ENCODE measurements at places on chromosomes 5 and 9.
A peak's percentile ranks its signal among the peaks of the same experiment; 100 is the strongest.

DNA sequence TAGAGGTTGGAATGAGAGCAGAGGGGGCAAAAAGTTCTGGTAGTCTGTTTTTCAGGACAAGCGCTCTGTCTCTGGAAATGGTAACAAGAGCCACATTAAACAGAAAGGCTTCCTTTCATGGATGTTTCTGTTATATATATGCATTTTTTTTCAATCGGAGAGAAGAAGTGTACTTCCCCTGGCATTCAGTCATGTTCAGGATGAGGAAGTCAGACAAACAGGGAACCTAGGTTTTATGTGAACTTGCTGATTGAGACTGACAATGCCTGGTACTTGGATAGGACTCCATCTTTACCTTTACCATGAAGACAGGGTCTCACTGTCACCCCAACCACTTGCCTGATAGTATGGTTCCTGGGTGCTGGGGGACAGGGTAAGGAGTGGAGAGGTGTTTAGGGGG, 30.1 kb upstream of the ZBED3 start:
- peak; percentile 6 for DNase-seq

- DNase-seq, result no peak
Observed at GRCh38 chr9:108727580-108728111, 128.1 kb downstream of the ACTL7B start.

DNA sequence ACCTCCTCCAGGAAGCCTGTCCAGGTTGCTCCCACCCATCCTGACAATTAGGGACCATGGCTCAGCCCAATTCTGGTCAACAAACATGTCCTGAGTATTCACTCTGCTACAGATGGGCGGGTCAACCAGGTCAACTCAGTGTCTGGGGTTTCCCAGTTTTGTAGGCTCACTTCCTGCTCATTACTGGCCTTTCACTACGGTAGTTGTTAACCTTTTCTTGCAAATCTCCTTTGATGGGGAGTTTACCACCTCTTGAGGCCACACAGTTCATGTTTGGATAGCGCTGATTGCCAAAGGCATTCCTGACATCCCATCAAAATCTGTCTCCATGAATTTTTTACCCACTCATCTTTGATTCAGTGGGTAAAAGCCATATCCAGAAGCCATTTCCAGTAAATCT, 13.8 kb downstream of the TMEM8B start:
- no peak for DNase-seq

- peak; percentile 68 for DNase-seq
Observed at GRCh38 chr5:57166276-57166675, 7.6 kb upstream of the GPBP1 start.

GRCh38 chr5:132298298-132299212, 4.4 kb downstream of the SLC22A4 start:
- peak; percentile 50 for DNase-seq

GRCh38 chr9:129242971-129243561, 65.0 kb upstream of the IER5L start:
- DNase-seq, result no peak

- no peak for DNase-seq
Observed at GRCh38 chr5:34001241-34001841, 6.5 kb downstream of the AMACR start.

- DNase-seq, result no peak
Observed at GRCh38 chr5:64800926-64801325, 32.2 kb downstream of the CWC27 start.

DNA sequence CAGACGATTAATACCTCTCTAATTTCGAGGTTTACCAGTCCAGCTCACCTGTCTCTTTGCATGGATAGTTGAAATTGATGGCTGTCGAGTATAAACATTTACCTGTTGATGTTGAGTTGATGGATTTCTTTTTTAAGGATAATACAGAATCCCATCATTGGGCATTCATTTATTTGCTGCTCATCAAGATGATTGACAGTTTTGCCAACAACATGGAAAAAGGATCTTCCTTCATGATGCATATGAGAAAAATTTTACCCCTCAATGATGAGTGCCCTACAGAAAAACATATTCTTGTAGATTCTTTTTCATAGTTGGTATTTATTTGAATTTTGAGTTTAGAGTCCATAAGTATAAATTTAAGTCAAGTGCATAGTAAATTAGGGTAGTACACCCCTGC, 59.2 kb downstream of the ZCCHC7 start:
- DNase-seq, result no peak

- DNase-seq, result no peak
Observed at GRCh38 chr9:19386502-19387044, 6.5 kb upstream of the RPS6 start.

DNA sequence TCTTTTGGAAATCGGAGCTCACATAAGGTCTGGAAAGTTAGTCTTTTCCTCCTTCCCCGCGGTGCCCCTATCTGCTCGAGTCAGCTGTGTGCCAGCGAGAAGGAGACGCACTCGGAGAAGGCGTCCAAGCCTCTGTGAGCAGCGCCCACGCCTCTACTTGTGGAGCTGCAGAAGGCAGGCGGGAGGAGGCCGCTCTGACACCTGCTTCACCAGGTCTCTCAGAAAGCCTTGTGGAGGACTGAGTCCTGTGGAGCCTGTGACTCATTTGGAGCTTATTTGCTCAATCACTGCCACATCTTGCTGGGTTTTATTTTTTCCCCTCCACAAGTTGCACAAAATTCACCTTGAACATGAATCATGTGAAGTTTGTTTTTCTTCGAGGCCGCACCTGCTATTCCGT, 117.5 kb downstream of the IRX2 start:
- DNase-seq, result no peak

- no peak for DNase-seq
Observed at GRCh38 chr9:79382044-79382443, 189.7 kb upstream of the TLE4 start.

DNA sequence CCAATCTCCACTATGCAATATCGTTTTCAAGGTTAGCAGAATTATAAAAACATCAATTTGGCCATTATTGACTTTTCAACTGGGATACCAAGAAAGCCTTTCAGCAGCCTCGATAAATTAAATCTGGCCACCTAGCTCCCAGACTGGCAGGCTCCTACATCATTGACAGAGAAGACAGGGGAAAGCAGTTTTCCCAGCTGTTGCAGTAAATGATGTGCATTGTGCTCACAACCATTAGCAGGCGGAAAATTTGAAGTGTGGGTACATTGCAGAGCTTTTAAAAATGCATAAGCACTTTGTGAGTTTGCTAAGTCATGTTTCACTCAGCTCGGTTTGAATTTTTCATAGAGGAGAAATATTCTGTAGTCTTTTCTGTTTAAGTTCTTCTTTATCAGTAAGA, 297.9 kb downstream of the KCTD16 start:
- DNase-seq, result no peak

- peak; percentile 21 for DNase-seq
Observed at GRCh38 chr9:38020151-38021076, 48.6 kb downstream of the SHB start.

DNA sequence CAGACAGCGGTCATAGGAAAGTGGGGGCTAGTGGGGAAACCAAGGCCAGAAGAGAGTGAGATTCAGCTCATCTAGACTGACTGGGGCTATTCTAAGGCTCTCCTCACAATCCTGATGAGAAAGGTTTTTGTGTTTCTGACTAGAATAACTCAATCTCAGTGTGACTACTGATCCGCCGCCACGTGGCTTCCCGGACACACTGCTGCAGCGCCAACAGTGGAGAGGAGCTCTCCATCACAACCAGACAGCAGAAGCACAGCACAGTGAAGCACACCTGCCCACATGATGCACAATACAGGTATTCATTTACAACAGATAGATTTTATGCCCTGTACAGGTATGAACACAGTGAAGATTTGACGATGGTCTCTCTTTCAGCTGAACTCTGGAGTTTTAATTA, 25.4 kb downstream of the NREP start:
- DNase-seq, result no peak

GRCh38 chr5:76657683-76658311, 34.6 kb upstream of the F2RL2 start:
- DNase-seq, result no peak

DNA sequence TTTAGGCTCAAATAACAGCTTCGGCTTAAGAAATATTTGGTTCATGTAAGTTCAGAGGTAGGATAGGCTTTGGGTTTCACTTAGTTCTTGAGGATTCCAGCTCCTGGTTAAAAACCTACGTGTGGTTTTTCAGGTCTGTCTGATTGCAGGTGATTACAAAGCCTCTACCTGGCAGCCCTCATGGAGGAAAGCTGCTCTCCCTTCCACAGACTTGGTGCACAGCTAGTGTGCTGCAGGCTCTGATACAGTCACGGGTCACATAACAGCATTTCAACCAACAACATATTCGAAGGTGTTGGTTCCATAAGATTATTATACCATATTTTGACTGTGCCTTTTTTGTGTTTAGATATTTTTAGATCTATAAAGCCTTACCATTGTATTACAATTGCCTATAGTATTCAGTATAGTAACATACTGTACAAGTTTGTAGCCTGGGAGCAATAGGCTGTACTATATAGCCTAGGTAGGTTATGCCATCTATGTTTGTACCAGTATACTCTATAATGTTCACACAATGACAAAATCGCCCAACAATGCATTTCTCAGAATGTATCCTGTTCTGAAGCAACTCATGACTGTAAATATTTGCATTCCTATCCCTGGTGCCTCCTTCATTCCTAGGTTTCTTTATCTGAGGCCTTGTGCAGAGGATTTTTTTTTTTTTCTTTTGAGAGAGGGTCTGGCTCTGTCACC, 8.0 kb upstream of the DCP2 start:
- no peak for DNase-seq

- DNase-seq, result no peak
Observed at GRCh38 chr9:101130054-101130453, 101.5 kb downstream of the PLPPR1 start.

DNA sequence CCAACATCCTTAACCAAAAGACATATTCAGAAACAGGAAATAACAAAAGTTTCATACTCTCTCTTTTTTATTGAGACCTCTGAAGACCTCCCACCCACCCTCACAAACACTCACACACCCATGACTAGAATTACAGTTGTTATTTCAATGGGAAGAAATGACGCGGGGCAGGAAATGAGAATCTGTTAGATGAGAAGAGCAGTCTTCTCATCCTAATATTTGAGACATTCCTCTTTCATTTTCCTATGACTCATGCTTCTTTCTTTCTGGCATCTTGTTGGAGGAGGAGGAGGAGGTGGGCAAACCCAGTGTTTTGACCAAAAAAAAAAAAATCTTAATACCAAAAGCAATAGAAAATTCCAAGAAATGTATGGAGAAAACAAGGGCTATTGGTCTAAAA, 179.5 kb upstream of the TARS1 start:
- no peak for DNase-seq

- DNase-seq, result no peak
Observed at GRCh38 chr5:146681585-146682105, 165.7 kb upstream of the GPR151 start.

DNA sequence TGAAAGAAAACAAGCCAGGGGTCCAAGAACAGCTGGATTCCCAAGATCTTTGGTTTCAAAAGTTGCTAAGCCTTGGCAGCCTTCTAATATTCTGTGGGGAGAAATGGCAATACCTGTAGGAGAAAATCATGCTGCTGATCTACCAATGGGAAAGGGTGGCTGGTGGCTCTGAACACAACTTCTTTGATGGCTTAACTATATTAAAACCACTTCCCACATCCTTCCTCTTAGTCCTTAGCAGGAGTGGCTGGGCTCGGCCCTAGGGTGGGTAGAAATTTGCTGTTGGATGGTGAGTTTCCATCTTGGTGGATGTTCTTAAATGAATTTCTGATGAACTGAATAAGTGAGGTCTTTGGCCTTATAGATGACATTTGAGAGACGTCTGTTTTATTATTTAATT, 19.5 kb upstream of the FBXL7 start:
- no peak for DNase-seq

DNA sequence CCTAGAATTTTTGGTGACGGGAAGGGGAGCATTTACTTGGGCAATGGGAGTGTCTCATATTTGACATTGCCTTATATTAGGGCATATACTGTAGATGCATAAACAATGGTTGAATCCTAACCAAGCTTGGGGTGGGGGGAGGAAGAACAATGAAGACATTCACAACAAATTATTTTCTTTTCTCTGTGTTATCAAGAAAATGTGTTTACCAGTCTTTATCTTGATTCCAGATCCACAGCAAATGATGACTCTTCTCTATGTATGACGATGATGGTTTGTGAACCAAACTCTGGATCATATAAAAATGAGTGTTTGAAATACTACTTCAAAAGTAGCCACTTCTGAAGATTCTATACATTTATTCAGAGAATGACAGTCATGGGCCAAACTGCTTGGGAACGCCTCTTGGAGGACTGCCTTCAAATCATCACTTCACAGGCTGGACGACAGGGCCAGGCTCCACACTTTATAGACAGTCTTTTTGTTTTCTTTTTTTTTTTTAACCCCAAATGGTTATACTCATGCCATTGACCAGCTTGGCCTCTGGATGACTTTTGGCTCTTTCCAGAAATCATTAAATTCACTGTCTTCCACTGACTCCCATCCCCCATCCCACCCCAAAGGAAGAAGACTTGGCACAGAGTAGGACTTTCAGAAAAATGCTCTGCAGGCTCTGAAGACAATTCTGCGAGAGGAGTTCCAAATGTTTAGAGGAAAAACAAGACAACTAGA, 123.8 kb upstream of the LIFR start:
- DNase-seq, result no peak

DNA sequence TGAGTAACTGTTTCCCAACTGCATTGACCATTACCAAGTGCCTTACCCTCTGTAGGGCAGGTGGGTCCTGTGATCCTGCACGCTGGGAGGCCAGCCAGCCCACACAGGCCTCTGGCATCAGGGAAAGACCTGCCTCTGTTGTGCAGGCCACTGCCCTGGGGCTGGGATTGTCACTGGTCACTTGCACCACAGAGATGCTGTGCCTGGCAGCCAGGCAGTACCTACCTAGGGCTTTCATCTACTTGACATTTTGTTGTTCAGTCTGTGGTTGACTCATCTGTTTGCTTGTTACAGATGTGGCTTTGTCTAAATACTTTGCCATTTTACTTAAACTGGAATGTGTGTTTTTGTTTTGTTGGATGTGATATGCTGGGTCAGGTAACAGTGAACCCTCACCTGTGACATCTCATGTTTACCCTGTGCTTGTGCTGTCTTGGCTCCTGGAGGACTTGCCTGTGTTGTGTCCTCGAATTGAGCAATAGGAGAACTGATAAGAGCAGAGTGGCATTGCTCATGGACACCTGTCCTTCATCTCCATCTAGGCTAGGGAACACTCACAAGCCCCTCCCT, 32.8 kb downstream of the SECISBP2 start:
- DNase-seq, result no peak

- no peak for DNase-seq
Observed at GRCh38 chr5:173310861-173311785, 17.1 kb downstream of the STC2 start.

- DNase-seq, result no peak
Observed at GRCh38 chr5:78923622-78923970, 61.5 kb downstream of the ARSB start.

GRCh38 chr9:124496075-124496449, 11.1 kb downstream of the NR5A1 start:
- DNase-seq, result no peak

GRCh38 chr9:5899292-5899691, 8.6 kb downstream of the MLANA start:
- DNase-seq, result no peak

- DNase-seq, result no peak
Observed at GRCh38 chr9:137407590-137408300, 15.2 kb downstream of the EXD3 start.

GRCh38 chr5:78757269-78758053, 108.9 kb upstream of the LHFPL2 start:
- no peak for DNase-seq
